ENCODE measurements at places on chromosomes 5 and 9.

- DNase-seq = no peak
Measured at GRCh38 chr9:75876999-75877640, 13.4 kb upstream of the PCSK5 start.

DNA sequence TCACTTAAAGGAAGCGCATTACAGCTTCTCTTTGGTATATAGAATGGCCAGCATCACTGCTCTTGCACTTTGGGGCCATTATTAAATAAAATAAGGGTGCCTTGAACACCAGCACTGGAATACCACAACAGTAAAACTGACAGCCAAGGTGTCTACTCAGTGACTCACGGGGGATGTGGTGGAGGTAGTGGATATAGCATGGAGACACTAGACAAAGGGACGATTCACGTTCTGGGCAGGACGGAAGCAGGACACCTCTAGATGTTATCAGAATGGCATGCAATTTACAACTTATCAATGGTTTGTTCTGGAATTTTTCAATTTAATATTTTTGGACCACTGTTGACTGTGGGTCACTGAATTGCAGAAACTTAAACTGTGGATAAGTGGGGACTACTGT, 32.9 kb upstream of the PDE8B start:
- DNase-seq = no peak

DNA sequence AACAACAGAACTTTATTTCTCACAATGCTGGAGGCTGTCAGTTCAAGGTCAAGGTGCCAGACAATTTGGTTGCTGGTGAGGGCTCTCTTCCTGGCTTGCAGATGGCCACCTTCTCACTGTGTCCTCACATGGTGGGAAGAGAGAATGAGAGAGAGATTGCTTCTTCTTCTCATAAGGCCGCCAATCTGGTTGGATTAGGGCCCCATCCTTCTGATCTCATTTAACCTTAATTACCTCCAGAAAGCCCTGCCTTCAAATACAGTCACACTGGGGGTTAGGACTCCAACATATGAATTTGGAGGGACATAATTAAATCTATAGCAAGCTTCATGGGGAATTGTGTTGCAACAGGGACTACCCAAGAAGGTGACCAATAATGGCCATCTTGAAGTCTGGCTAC, 110.2 kb downstream of the LHX2 start:
- DNase-seq = no peak

DNA sequence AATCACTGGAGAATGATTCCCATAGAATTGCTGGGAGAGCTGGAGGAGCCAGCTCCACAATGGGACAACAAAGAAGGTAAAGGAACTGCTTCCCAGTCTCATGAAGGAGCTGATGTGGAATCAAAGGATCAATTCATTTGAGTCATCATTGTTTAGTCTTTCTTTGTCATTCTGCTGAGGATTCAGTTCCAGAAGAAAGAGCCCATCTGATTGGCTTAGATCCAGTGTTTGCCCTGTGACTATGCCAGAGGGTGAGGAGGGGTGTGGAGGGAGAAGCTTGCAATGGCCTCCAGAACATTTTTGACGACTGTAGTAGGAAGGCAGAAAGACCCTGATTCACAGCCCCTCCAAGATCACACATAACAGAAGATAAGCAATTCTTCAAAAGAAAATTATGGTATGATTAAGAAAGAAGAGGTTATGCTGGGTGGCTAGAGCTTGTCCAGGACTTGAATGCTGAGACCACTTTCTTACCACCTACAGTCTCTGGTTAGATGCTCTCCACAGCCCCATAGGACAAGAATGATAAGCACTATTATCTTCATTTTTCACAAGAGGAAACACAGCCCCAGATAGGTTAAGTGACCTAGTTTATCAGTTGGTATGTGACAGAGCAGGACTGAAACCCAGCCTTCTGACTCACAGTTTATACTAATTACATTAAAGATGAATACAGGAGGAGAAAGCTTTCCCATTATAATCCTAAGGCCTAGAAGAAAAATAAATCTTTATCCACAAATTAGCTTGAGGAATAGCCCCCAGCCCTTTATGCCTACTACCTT, 363.1 kb downstream of the PRELID2 start:
- DNase-seq = no peak

DNA sequence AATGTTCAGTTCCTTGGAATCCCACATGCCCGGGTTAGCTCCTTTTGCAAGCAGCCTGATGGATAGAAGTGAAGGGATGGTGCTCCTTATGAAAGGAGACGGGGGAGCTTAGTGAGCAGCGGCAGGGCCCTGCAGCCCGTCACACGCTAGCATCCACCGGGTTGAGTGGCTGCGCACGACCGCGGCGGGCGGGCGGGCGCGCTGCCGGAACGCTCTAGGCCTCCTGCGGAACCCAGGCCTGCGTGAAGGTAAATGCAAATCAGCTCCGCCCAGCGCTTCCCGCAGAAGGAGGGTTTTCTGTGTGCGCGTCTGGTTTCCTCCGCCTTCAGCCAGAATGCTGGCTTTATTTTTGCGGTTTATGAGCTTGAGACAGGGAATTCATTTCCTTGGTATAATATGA, 19.8 kb downstream of the IL12B start:
- DNase-seq = no peak

DNA sequence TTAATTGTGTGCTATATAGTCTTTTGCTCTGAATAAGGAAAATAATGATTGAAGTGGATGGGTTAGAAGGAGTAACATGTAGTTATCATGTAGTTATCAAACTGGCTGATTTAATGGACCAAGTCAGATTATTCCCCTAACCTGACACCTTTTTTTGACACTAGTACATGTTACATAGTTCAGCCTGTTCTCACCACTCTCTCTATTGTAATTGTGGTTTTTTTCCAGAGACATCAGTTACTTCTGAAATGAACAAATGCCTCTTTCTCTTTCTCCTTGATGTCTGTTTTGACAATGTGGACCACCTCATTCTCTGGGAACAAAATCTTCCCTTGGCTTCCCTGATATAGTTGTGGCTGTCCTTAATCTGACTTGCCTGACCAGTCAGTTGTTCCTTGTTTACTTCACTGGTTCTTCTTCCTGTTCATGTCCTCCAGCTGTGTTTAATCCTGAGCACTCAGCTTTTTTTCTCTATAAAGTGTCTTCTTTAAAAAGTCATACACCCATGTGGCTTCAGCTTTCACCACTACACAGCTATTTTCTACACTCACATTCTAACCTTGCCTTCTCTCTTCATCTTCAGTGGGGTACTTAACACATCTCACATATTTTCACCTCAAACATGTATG, 243.4 kb downstream of the ARRDC3 start:
- DNase-seq = no peak

- no peak for DNase-seq
Measured at GRCh38 chr5:74865804-74866595, at the start of gene FAM169A. FAM169A (minus strand) TSS chr5:74866387; CDS start chr5:74841676, 24,711 bp downstream.

Data from stimulated activated CD4-positive, alpha-beta T cell treated with anti-CD3 and anti-CD28 coated beads, Interleukin-1b, Interleukin-23, amount 100 ng/mL, for 1 hour (primary cell).